ENCODE measurements at places on chromosomes 2 and 18.
A peak's percentile ranks its signal among the peaks of the same experiment; 100 is the strongest.

DNA sequence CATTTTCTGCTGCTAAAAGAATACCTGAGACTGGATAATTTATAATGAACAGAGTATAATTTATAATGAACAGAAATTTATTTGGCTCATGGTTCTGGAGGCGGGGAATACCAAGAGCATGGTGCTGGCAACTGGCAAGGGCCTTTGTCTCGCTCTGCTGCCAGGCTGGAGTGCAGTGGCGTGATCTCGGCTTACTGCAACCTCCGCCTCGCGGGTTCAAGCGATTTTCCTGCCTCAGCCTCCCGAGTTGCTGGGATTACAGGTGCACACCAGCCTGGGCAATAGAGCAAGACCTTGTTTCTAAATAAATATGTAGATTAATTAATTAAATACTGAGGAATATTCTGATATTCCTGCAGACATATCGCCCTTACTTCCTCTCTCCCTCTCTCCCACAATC lies 1610.8 kb downstream of the SUCLG1 start:
- no peak for DNase-seq

DNA sequence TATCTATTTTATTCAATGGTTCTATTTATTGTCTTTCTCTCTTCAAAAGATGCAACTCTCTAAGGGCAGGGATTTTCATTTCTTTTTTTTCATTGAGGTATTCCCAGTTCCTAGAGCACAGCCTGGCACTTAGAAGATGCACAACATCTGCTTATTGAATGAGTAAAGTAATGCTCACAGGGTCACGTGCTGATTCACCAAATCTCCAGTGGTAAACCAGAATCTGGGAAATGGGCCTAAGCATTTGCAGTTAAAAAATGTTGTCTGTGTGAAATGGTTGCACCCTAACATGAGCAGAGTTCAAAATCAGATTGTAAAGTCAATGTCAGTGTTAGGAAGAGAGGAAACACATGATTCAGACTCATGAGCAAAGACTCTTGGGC lies 15.8 kb downstream of the SLC8A1 start:
- no peak for DNase-seq

DNA sequence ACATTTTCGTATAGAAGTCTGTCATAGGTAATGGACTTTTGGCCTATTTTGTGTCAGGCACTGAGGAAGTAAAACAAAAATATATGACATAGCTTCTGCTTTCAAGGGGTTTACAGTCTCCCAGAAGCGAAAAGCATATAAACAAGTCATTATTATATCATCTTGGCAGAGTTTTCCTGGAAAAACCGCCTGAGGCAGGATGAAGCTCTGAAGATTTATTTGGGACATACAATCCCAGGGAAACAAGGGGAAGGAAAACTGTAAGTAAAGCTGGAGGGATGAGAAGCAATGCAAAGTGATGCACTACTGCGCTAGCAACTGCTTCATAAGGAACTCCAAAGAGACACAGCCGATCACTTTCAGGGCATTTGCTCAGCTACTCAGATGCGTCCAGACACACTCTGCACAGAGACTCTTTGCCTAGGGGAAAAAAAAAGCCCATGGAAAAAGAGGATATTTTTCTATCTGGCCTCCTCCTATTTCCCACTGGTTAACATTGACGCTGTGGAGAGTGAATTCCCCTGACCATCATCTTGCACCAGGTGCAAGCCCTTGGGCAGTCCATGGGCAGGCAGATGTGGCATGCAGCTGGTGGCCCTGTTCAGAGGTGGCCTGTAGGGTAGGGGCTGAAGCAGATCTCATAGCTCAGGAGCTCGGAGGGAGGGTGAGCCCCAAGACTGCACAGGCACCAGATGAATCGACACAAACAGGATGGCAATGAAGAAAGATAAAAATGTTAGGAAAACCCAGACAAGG lies 158.1 kb downstream of the METTL4 start:
- no peak for DNase-seq

GRCh38 chr2:216219861-216220260 lies 110.7 kb downstream of the XRCC5 start:
- DNase-seq: no peak

DNA sequence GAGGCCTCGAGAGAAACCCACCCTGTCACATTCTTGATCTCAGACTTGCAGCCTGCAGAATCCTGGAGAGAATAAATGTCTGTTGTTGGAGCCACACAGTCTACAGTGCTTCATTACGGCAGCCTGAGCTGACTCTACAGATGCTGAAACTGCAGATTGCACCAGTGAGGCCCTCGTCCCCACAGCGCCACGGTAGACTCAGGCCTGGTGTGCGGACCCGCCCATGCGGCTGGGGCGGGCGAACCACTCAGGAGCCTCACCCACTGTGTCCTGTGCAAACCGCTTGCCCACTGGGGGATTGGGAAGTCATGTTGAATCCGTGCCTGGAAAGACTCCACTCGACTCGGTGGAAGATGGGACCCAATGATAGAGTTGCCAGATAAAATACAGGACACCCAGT lies 125.2 kb upstream of the COPS8 start:
- no peak for DNase-seq

- no peak for DNase-seq
Observed at GRCh38 chr18:24979235-24979634, 372.7 kb downstream of the ZNF521 start.

- no peak for DNase-seq
Observed at GRCh38 chr2:30233271-30234009, 2.1 kb downstream of the LBH start.

DNA sequence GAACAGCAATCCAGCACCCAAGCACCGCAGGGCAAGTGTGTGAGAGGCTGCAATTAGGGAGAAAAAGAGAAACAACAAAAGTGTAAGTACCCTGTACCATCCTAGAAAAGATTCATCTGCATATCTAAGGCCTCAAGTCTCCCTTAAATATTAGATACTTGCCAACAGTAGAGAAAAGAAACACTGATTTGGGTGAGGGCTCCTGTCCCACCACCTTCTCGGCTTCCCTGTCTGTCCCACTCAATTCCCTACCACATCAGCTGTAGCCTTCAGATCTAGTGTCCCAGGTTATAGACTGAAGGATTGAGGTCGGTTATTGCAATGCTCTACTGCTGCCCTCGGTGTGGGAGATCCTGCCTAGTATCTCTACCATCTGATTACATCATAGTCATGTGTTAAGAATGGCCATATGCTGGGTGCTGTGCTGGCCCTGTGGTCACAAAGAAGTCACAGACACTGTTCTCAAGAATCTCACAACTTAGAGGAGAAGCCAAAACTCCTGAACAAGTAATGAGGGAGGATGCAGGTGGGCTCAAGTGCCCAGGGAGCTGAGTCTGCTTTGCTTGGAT lies 2.5 kb downstream of the RAX start:
- no peak for DNase-seq

DNA sequence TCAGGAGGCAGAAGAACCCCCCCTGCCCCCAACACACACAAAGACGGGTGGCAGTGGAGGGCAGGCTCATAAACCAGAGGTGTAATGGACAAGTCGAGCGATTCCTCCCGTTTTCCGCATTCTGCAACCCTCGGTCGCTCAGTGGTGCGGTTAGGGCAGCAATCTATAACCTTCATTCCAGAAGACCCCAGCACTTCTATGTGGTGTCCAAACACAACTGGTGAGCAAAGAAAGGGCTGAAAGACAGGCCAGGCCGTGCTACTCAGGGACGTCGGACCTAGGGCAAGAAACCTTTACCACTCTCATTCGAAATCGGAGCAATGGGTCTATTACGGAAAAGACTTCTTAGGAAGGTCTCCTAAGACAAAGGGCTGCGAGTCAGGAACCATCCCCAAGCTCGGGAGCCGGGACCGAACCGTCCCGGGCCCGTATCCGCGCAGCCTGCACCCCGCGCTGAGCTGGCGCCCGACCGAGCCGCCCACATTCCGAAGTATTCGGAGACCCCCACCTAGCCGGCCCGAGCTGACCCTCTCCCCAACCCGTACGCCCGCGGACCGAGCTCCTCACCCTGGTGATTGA lies 568 bp downstream of the ARL5A start:
- peak; percentile 5 for DNase-seq

DNA sequence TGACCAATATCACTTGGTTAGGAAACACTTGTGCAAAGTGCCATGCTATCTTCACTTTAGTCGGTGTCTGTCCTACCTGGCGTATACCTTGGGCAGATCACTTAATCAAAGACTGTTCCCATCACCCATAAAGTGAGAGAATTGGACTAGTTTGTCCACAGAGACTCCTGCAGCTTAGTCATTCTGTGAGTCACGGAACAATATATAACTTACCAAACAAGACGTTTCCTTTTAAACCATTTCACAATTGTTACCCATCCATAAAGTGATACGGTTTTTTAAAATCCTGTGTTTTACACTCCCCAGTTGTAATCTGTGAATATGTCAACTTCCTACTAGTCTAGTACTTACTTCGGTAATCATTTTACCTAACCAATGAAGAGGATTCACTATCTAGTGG lies 499.3 kb upstream of the SMIM21 start:
- DNase-seq: no peak

- no peak for DNase-seq
Observed at GRCh38 chr18:2169656-2170055, 401.6 kb downstream of the METTL4 start.

DNA sequence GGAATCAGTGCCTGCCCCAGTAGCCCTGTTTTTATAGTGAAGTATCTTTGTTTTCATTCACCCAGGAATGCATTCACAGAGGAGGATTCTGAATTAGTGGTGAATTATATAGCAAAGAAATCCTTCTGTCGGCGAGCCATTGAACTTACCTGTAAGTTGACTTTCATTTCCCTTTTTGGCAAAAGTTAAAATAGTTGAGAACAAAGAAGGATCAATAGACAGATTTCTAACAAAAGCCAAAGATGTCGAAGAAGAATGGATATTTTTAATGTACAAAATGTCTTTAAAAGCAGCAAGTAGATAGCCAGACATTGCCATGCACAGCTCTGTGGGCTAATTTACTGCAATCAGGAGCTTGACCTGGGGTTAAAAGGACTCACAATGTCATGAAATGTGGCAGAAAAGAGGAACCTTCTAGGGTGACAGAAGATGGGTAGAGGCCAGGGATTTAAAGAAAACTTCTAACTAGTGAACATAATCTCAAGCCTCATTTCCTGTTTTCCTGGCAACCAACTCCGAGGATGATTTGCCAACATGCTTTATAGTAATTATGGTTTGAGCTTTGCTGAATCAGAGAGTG lies 53.8 kb upstream of the TMEM87B start:
- DNase-seq: no peak

DNA sequence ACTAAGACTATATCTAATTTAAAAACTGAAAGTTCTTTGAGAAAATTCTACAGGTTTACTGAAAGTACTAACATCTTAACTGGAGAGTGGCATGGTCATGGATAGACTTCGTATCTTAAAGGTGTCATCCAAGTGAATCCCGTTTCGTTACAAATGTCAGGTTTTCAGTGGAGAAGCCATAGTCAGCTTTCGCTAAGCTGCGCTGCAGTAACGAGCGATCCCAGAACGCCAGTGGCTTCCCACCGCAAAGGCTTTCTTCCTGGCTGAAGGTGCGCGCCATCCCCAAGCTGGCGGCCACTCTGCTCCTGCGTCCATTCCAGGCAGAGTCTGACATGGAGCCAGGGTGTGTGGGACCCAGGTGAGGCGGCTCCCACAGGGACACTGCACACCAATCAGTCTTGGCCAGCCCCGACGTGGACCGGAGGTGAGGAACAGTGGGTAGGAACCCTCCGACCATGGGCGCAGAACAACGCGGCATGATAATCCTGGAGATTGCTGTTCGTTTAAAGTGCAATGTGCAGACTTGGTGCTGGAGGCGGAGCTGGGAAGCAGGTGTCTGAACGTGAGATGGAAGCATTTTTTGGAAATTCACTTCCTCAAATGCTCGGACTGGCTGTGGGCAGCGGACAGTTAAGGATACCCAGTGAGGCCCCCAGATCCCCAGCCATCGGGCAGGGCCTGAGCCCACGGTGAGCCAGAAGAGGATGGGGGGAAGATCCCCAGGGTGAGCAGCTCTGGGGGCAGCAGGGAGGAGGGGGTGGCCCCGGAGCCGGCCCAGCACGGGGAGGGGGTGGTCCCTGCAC lies 27.8 kb upstream of the KCNG2 start:
- DNase-seq: no peak

DNA sequence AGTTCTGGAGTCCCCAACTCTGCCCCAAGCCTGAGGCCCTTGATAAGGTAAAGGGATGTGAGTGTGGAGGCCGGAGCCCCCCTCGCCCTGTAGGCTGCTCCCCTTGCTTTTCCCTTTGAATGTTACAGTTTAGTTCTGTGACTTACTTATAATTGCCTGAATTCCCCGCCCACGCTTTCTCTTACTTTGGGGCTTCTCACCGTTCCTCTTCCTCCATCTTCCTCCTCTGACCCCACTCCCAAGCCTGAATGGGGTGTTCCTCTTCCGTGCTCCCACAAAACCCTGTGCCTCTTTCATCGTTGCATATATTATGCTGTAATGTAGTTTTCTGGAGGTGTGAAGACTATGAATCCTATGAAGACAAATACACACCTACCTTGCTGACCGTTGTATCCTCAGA lies 15.0 kb upstream of the IL1RN start:
- no peak for DNase-seq

GRCh38 chr2:239905884-239906654 lies 119.1 kb downstream of the NDUFA10 start:
- no peak for DNase-seq

DNA sequence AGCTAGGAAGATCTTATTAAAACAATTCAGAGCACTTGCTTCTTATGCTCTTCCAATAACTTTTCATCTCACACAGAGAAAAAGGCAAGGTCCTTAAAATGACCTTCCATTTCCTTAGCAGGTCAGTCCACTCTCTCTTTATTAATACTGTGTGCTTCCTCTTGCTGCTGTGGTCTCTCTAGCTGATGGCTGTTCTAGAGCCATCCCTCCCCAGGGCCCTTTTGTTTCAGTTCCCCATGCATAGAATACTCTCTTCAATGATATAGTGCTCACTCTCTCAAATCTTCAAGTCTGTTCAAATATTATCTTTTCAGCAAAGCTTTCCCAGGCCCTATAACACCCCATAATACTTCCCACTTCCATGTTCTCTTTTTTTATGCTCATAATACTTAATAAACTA lies 469.3 kb downstream of the METTL4 start:
- no peak for DNase-seq

GRCh38 chr2:42328148-42328833 lies 32.7 kb downstream of the COX7A2L start:
- no peak for DNase-seq

DNA sequence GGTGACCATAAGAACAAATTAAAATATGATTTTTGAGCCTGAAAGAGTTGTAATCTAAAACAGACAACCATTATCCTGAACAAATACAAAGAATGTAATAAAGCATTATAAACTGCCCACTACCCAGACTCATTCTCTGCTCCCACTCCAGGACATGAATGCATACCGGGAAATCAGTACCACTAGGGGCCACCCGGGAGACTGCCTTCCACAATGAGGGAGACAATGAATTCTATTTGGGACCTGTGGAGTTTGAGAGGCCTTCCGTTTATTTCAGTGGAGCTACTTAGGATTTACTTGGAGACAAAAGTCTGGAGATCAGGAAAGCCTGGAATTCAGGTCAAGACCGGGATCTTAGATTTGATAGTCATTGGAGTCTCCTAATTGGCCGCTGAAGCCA lies 50.0 kb downstream of the NAB1 start:
- DNase-seq: no peak
